NCI-H2081 (cell line): ENCODE measurements at places on chromosomes 5 and 9.
A peak's percentile ranks its signal among the peaks of the same experiment; 100 is the strongest.

- no peak for DNase-seq
Measured at GRCh38 chr9:98883276-98883675, 60.4 kb upstream of the COL15A1 start.

GRCh38 chr9:87290241-87291052 is 207.2 kb upstream of the DAPK1 start:
- no peak for DNase-seq

DNA sequence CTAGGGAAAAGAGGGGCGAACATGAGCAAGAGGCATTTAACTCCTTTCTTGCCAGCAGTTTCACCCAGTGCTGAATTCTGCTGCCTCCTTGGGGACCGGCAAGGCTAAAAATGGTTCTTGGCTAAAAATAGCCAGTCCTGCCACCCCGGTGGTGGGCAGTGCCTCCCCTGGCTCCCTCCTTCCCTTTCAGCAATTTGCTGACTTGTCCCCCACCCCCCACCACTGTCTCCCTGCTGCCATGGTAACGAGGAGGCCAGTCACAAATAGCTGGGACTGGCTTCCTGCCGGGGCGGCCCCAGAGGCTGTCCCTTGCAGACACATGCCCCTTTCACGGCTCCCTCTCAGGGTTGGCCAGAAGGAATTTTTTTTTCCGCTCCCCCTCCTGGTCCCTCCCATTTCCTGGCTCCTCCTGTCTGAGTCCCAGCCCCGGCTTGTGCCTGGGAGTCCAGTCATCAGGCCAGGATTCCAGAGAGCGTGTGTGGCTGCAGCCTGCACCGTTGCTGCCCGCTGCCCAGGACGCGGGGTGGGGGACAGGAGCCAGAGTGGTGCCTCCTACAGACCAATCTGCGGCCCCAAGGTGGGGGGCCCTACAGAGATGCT is 130.3 kb downstream of the RGS3 start:
- no peak for DNase-seq

GRCh38 chr9:33852216-33852826 is 35.4 kb downstream of the UBE2R2 start:
- DNase-seq = peak; percentile 59

DNA sequence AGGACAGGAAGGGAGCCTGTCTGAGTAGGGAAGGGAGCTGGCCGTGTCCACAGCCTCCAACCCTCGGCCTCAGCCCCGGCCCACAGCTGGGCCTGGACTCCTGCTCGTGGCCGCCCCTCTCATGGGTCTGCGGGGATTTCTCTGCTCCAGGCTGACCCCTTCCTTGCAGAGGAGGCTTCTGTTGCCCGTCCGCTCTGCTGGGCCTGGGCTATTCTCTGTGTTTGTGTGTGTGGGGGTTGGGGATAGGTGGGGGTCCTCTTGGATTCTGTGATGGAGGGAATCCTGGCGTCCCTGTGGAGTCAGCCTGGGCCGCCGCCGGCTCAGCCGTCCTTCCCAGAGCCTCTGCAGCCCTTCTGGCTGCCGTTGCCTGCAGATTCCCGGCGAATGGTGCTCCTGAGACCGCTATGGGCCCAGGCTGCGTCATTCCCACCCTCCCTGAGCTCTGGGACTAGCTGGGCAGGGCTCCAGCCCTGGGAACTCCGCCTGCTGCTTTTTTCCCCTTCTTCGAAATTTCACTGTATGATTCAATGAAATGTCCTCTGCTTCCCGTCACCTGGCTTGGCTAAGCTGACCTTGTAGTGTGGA is 64.2 kb downstream of the FGF18 start:
- no peak for DNase-seq

GRCh38 chr5:108505608-108506007 is 123.7 kb upstream of the FBXL17 start:
- no peak for DNase-seq

- no peak for DNase-seq
Measured at GRCh38 chr5:133202066-133202665, 150.4 kb downstream of the HSPA4 start.

DNA sequence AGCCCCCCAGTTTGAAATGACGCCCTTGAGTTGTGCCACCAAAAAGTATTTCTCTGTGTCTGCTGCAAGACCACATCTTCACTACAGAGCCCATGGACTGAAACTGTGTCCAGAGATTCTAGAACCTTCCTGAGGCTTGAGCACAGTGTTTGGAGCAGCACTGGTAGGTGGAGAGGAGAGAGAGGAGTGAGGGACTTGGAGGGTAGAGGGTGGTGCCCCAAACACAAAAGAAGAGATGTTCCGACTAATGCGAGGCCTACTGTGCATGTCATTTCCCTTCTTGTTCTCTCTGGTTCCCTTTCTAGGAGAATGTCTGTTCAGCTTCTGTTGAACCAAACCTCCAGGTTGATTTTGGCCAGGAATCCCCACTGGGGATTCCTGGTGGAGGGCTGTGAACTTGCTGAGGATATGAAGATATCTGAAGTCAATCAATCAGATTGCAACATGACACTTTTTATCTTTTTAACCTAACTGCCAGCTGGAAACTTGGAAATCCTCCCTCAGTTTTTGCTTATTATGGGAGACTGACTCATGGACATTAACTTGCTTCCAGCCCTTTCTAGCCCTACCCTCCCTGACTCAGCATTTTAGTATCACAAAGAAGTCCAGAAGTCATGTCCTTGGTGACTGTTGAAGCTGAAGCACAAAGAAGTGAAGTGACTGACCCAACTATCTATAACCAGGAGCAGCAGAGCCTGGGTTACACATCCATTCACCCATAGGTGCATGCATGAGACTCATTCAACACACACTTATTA is 154.5 kb downstream of the NR3C1 start:
- DNase-seq = no peak

GRCh38 chr9:12815888-12816287 is 41.1 kb downstream of the LURAP1L start:
- no peak for DNase-seq

- no peak for DNase-seq
Measured at GRCh38 chr5:134547999-134548658, 22.7 kb downstream of the JADE2 start.

GRCh38 chr9:86201474-86202337 is 57.8 kb downstream of the C9orf153 start:
- DNase-seq = no peak

DNA sequence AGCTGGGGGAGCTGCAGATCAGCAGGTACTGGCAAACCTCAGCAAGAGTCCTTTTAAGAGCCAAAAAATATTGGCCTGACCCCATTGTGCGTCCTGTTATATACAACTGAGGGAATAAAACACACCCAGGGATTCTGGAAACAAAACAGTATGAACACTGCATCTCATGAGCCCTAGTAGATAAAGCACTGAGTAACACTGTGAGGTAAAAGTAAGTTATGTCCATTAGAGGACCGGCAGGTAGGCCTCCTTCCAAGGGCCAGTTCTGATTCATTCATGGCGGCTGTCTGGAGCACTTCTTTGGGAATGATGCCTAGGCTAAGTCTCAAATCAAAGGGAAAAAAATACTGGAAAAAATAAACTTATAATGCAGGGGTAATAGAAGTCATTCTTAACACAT is 64.9 kb downstream of the PDE4D start:
- no peak for DNase-seq

DNA sequence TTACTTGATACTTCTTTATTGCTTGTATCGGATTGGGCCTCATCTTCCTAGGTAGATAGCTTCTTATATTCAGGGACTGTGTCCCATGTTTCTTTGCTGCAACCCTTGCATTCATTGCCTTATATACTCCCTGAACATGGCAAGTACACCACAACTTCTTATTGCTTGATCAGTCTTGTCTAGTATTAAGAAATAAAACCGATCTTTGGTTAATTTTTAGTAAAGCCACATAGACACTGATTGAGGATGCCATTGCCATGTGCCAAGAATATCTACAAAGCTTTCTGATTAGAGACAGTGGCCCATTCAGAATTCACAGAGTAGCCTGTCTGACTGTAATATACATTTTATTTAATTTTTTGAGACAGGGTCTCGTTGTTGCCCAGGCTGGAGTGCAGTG is 34.7 kb upstream of the ANKRD55 start:
- DNase-seq = no peak

- no peak for DNase-seq
Measured at GRCh38 chr5:111262153-111262552, 38.0 kb downstream of the CAMK4 start.

DNA sequence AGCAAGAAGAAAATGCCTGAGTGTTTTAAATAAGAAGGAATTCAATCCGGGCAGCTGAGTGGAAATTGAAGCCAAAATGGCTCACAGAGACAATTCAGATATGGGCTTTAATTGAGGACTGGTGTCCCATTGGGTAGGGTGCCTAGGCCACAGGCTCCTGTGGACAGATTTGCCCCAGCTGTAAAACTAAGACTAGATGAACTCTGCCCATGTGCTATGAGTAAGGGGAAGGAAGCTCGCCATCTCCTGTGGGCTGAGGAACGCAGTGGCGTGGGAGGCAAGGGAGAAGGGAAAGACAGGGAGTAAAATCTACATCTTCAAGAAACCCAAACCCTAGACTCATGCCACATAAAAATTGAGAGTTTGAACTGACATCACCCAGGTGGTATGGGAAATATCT is 66.1 kb downstream of the KLHL3 start:
- no peak for DNase-seq

GRCh38 chr9:88312045-88312444 is 76.2 kb upstream of the SPIN1 start:
- DNase-seq = no peak

- peak; percentile 47 for DNase-seq
Measured at GRCh38 chr5:132557478-132558172, 848 bp downstream of the RAD50 start.

DNA sequence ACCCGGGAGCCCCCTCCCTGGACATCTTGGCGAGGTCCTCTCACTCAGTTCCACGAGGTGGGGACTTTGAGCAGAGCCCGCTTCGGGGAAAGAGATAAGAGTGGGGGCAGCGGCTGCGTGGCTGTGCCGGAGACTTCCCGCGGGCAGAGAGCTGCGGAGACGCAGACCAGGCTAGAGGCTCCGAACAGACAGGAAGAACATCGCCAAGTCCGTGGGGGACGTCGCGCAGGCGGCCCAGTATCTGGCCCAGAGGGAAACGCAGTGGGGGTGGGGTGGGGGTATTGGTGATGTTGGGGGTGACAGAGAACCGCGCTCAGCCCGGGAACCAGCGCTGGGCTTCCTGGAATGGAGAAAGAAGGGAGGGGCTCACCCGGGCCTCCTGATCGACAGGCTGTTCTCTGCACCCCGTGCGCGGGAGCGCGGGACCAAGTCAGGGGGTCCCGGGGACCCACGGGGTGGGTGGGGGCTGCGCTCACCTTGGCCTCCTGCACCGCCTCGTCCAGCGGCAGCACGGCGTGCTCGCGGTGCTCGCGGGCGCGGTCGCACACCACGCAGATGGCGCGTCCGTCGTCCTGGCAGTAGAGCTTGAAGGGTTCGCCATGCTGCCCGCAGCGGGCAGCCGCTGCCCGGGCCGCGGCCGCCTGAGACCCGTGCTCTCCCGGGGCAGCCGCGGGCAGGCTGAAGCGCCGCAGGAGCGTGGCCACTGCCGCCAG is 727 bp downstream of the TRIM7 start:
- no peak for DNase-seq

DNA sequence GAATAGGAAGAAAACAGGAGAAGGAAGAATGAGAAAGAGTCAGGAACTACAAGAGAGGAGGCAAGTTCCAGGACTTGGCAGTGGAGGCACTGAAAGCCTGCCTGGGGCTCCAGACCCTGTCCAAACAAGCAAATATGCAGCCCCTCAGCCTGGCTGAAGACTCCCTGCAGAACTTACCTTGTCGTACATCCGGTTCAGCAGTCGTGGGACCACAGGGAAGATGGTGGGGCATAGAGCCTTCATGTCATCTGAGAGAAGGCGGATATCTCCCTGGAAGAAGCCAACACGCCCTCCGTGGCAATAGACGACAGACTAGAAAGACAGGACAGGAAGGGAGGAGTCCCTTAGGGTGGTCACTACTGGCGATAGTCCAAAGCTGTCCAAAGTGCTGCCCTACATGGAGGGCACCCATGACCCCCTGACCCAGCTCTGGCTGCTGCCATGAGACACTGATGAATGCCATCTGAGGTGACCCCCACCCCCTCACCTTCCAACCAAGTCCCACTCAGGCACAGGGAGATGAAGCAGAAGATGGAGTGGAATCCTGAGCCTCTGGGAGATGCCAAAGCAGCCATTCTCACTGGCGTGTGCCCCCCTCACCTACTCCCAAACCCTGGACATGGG is 27.7 kb upstream of the MEIKIN start:
- no peak for DNase-seq

DNA sequence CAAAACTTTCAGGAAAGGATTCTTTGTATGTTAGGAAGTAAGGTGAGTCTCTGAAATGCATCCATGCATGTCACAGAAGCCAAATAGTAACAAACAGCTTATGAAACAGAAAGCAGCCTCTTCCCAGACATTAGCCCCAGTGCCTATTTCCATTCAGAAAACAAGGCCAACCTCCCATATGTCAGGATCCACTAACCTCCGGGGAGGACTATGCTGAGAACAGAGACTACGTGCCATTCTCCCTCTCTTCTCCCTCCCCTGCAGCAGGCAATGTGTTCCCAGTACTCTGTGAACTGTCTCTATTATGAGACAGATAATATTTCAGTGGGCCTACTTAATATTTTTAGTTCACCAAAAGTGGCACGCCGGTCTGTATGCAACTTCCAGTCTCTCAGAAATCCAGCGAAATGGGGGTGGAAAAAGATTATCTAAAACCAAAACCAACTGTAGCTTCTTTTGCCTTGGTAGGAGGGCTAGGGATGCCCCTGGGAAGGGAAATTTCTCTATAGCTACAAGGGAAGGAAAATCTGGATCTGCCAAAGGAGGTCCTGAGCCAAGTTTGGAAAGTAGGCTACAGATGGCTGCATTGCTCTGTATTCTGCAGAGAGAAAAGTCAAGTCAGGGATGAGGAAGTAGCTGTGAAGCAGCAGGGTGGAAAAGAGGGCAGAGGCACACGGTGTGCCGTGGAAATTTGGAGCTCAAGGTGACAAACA is 42.0 kb downstream of the VLDLR start:
- no peak for DNase-seq

- DNase-seq = no peak
Measured at GRCh38 chr9:137194388-137194787, 5.9 kb downstream of the SSNA1 start.

GRCh38 chr5:131682826-131683225 is 47.8 kb upstream of the RAPGEF6 start:
- DNase-seq = no peak

DNA sequence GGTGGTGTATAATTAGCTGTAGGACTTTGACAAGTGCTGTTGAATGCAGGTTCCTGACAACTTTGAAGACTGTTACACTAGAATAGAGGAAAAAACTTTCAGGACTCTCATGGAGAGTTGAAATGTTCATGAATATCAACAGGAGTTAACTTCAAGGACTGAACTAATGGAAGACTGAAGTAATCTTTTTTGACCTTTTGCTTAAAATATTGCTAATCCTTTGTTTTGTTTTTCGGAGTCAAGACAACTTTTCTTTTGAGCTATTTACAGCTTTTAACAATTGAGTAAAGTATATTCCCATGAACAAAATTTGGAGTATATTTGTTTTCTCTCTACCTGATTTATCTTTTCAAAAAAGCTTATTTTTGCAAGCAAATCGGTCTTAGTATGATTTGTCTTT is 34.1 kb upstream of the MTMR12 start:
- no peak for DNase-seq

GRCh38 chr5:71976449-71976848 is 130.8 kb upstream of the MAP1B start:
- DNase-seq = no peak

- no peak for DNase-seq
Measured at GRCh38 chr9:131598121-131598520, 52.8 kb downstream of the PRRT1B start.
